ENCODE measurements at places on chromosomes 13 and 19.

- DNase-seq = no peak
Observed at GRCh38 chr19:17522988-17523872, 11.8 kb downstream of the PGLS start.

DNA sequence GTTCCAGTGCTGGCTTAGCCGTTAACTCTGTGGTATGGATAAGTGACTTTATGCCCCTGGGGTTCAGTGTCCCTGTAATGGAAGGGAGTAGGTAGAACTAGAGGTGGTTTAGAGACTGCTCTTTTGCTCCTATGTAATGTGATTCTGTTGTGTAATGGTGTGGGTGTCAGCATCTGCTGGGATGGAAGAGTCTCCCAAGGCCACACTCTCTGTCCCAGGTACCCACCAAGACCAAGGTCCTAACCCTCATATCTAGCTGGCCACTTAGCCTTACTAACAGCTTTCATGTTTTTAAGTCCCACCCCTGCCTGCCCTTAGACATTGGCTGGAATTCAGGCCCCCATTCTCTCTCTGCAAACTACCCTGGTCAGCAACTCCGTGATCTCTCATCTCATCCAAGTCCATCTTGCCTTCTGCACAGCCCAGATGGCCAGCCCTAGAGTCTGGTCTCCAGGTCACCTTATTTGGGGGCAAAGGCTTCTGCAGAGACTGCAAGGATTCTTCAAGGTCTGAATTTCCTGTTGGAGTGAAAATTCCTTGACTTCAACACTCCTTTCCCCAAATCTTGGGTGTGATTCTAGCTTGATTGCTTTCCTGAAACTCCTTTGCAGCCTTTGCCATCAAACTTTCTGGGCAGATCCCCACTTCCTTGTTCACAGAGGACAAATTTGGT, 48.4 kb downstream of the SERP2 start:
- DNase-seq = no peak

GRCh38 chr13:93228643-93228937, 2.0 kb downstream of the GPC6 start:
- DNase-seq = no peak

GRCh38 chr13:27018882-27019281, 152.7 kb downstream of the USP12 start:
- no peak for DNase-seq

DNA sequence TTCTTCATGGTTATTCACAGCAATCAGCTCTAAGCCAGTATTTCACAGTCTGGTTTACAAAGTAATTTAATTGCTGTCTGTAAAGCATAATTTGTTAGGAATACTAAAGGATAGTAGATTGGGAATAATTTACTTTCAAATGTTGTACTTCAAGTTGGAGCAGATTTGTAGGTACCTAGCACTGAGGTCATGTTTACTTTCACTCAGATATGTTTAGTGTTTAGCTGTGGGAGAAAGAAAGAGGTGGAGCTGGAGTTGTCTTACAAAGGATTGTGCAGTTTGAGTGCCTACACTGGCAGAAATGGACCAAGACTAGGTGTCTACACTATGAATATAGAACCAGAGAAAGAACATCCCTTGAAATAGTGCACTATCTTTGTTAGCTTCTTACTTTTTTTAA, 464.6 kb downstream of the PCDH9 start:
- no peak for DNase-seq

DNA sequence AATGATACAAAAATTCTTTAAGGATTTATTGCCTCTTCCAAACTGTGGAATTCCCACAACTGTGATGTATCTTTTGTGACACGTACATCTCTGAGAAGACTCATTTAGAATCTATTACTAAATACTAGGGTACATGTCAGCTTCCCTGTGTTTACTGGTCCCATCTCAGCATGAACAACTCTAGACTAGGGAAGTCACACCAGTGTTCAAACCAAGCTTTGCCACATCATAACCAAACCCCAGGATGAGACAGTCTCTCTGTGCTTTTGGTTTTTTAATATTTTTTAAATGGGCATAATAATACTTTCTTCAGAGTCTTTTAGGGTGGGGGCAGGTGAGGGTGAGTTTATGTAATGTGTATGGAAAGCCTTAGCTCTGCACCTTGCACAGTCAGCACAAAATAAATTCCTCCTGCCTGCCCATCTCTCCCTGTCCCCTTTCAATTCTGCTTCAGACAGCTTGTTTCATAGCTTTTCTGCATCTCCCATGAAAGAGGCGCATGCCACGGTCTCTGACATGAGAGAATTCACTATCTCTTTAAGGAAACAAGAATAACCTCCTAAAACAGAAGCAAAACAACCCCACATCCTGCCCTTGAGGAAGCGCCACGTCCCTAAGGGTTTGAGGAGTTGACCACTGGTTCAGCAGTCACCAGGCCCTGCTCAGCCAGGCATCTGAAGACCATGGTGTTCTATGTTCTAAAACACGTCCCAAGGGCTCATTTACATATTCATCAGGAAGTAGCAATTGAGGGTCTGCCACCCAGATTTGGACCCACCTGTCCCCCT, 174.5 kb downstream of the USP12 start:
- no peak for DNase-seq

GRCh38 chr19:35365303-35365702, 5.6 kb upstream of the GPR42 start:
- DNase-seq = no peak

DNA sequence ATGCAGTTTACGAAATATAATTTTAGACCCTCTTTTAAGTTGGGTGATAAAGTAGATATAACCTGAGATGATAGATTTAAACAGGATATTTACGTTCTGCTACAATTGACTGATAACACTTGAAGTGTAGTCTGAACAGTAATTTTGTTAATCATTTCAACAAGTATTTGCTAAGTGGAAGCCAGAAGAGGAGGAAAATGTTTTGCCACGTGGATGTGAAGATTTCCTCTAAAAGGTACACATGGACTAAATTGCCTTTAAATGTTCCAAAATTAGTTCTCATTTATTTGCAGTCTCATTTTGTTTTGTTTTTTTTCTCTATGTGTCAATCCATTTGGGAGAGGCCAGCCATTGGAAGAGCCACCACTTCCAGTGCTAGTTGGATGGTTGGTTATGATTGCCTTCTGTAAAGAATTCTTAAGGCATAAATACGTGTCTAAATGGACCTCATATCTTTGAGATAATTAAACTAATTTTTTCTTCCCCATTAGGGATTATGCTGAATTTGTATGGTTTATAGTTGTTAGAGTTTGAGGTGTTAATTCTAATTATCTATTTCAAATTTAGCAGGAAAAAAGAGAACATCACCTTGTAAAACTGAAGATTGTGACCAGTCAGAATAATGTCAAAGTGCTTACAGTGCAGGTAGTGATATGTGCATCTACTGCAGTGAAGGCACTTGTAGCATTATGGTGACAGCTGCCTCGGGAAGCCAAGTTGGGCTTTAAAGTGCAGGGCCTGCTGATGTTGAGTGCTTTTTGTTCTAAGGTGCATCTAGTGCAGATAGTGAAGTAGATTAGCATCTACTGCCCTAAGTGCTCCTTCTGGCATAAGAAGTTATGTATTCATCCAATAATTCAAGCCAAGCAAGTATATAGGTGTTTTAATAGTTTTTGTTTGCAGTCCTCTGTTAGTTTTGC, 2.8 kb downstream of the MIR17HG start:
- DNase-seq = no peak

Data from ELR (cell line).